ENCODE measurements at places on chromosomes 7 and 10.

- DNase-seq = no peak
Measured at GRCh38 chr10:97575127-97575668, 2.6 kb downstream of the ANKRD2 start.

- no peak for DNase-seq
Measured at GRCh38 chr7:29095631-29096445, 50.5 kb downstream of the CPVL start.

DNA sequence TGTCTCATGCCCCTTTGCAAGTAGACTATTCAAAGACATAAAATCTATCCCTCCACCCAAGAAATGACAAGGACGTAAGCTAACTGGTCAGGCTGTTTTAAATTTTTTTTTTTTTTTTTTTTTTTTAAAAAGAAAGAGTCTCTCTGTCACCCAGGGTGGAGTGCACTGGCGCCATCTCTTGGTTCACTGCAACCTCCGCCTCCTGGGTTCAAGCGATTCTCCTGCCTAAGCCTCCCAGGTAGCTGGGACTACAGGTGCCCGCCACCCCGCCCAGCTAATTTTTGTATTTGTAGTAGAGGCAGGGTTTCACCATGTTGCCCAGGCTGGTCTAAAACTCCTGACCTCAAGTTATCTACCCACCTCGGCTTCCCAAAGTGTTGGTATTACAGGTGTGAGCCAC lies 11.2 kb downstream of the TRA2A start:
- no peak for DNase-seq

GRCh38 chr7:23514755-23515154 lies 17.0 kb downstream of the TRA2A start:
- DNase-seq = no peak

DNA sequence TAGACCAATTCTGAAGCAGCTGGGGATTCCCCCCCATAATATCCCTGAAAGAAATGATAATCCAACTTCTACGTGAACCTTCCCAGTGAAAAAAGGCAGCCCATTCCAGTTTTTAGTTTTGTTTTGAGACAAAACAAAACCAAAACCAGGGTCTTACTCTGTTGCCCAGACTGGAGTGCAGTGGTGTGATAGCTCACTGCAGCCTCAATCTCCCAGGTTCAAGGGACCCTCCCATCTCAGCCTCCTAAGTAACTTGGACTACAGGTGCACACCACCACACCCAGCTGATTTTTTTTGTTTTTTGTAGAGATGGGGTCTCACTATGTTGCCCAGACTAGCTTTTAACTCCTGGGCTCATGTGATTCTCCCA lies 12.5 kb upstream of the ARPC1A start:
- no peak for DNase-seq

All from stimulated activated CD4-positive, alpha-beta T cell treated with anti-CD3 and anti-CD28 coated beads, Interleukin-12 subunit alpha, Interleukin-12 subunit beta, amount 100 ng/mL, for 24 hours (primary cell).